Stimulated activated CD4-positive, alpha-beta T cell treated with anti-CD3 and anti-CD28 coated beads, Interleukin-15, amount 100 ng/mL, for 1 hour (primary cell): ENCODE measurements at places on chromosomes 1 and 21.

- DNase-seq: no peak
Measured at GRCh38 chr1:243939167-243939848, 89.3 kb upstream of the AKT3 start.

DNA sequence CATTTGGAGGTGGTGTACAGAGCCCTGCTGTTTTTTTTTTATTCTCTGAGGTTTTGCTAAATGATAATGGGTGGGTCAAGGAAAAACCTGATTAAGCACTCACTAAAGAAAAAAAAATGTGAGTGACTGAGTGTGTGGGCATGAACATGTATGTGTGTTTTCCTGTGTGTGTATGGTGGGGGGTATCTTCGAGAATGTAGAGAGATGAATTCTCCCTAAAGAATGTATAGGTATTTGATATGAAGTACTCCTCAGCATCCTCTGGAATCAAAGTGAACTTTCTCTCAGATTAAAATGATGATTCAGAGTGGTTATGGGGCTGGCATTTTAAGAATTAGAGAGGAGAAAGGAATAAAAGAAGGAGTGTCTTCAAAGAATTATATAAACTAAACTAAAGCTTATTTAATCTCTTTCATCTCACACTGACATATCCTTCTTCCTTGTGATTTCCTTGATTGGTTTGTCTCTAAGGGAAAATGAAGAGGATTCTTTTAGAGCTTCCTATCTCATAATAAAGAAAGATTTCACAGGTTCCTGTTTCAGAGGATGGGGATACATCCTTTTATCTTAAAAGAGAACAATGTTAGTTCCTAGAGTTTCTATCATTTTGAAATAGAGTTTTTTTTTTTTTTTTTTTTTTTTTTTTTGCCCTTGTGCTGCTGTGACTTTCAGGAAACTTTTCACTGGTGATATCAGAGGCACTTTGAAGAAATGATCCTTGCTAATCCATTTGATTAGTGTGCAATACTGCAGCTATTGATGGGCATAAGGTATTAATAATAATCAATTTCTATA, 23.9 kb downstream of the S1PR1 start:
- DNase-seq: no peak

DNA sequence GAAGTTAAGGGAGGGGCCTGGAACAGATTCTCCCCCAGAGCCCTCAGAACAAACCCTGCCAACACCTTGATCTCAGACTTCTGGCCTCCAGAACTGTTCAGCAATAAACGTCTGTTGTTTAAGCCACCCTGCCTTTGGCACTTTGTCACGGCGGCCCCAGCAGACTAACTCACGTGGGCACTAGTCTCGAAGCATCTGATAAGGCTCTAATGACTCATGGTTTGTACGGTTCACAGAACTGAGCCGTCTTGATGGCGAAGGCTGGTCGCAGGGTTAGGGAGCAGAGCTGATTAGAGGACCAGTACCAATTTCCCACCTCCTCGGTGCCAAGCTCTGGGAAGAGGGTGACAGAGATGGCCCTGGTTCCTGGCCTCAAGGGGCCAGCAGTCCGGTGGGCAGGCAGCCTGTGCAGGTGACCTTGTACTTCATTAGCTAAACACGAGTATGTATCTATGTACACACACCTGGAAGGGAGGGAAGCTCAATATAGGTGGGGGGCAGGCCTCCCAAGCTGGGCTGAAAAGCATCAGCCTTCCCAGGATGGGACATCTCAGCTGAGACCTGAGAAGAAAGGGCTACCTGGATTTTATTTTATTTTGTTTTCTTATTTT, 112.8 kb downstream of the MRPS6 start:
- DNase-seq: no peak

GRCh38 chr1:232463225-232463624, 166.7 kb downstream of the SIPA1L2 start:
- no peak for DNase-seq

- DNase-seq: no peak
Measured at GRCh38 chr1:9510130-9510529, 29.1 kb upstream of the SLC25A33 start.

DNA sequence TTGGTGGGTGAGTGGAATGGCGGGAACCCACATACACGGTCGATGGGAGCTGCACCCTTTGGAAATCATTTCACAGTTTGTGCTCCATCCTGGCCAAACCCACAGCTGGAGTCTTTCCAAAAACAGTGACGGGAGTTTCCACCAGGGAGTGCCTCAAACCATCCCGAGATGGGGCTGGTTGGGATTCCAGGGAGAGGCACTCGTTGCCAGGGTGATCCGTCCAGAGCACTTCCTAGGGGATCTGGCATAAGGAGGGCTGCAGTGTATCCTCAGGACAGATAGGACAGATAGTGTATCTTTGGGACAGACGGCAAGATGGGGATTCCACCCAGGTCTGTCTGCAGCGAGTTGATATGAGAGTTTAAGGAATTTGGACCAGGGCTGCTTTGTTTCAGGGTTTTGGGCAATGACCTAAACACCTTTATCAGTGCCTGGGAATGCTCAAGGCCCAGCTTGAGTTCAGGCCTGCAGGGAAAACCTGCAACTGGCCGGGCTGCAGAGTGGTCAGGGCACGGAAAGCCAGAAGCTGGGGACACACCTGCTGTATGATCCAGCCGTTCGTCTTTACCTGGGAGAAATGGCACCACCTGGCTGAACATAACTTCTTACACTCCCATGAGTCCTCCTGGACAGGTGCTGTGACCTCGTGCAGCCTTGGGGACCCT, 3.4 kb upstream of the POFUT2 start:
- DNase-seq: no peak

DNA sequence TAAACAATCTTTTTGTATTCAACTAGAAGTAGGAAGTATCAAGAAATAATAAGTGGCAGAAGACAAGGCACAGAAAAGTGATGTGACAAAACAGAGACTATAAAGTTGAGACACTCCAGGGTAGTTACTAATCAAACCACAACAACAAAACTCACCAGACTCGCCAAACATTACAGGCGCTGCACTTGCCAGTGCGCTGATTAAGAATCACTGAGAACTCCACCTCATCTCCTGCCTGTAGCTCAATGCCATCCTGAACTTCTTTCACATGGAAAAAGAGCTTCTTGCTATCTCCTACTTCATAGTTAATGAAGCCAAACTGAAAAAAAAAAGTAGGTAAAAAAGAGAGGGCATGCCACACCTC, 2.8 kb upstream of the NRAS start:
- no peak for DNase-seq

GRCh38 chr1:64471218-64472039, 1.5 kb downstream of the CACHD1 start:
- DNase-seq: no peak

DNA sequence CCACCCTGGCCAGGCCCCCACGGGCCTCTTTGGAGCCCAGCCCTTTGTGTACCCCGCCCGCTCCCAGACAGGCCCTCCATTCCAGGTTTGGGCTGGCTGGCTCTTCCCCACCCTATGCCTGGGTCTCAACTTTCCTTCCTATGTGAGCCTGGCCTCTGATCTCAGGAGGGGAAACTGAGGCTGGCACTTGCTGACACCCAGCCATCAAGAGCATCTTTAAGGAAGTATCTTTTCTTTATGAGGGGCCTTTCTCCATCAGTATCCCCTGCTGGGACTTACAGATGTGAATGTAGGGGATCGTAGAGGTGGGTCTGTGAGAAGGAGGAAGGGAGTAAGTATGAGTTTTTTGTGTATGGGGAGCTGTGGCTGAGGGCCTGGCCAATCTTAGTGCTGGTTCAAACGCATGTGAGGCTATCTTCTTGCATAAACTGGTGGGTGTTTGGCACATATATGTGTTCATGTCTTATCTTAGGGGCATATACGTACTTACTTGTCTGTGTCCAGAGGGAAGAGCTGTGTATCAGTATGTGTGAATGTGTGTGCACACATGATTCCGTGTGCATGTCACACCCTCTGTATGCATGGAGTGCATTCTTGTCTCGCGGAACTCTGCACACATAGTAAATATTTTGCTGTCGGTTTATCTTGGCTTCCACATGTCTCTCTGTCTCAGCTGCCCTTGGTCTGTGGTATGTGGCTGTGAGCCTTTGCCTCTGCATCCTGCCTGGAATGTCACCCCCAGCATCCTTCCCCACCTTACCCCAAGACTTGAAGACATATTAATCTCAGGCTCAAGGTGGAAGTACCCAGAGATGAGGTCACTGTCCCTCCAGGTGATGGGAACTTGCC, 5.4 kb downstream of the NECTIN4 start:
- no peak for DNase-seq

DNA sequence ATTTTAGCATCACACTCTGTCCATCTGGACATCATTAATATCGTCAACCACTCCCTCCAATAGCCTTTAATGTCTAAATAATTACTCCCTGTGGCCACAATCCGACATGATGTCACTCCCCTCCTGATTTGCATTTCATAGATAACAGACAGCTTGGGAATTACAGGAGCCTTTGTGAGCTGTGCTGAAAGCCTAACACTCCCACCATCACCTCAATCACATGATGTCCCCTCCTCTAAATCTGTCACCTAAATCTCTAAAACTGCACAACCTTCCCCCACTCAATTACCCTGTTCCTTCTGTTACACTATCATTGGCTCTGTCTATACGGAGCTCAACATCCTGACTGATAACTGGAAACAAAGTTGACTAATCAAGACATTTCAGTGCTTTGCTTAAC, 14.3 kb downstream of the NHLH2 start:
- no peak for DNase-seq

GRCh38 chr1:199194862-199195261, 556.0 kb downstream of the PTPRC start:
- DNase-seq: no peak

DNA sequence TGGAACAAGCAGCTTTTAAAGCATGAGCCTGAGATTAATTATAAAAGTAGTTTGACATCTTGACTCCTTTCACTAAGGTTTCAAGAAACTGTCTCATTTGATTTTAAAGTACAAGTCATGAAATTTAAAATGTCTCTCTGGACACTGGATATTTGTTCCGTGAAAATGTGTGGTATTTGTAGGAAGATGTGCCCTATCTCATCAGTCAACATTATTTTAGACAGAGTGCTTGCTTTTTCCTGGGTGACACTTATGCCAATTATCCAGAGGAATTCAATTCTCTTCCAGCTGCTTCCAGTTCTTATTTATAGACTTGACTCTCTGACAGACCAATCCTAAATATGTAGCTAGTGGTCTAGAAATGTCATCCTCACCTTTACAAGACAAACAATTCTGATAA, 300.4 kb downstream of the PLA2G4A start:
- no peak for DNase-seq

DNA sequence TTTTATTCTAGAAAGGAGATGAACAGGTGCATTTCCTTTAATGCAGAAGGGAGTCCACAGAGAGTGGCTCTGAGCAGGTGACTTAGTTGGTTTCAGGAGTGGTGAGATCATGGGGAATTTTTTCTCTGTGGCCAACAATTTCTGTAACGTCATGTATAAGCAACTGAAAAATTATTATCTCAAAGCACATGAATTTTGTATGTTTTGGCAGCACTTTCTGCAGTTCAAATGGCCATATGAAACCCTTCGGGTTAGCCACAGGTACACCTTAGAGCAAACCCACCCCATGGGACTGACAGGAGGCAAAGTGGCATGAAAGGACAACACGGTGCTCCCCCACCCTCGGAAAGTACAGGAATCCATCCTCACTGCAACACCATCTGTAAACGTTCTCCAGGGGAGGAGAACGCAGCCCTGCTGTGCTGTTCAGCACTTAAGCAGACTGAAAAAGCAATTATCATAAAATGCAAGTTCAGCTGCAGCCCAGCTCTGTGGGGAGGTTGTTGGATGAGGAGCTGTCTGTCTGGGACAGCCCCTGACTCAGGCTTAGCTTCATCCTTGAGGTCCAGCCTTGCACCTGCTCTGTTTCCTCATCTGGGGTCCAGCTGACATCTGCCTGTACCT, 55.8 kb upstream of the CLDN14 start:
- no peak for DNase-seq

DNA sequence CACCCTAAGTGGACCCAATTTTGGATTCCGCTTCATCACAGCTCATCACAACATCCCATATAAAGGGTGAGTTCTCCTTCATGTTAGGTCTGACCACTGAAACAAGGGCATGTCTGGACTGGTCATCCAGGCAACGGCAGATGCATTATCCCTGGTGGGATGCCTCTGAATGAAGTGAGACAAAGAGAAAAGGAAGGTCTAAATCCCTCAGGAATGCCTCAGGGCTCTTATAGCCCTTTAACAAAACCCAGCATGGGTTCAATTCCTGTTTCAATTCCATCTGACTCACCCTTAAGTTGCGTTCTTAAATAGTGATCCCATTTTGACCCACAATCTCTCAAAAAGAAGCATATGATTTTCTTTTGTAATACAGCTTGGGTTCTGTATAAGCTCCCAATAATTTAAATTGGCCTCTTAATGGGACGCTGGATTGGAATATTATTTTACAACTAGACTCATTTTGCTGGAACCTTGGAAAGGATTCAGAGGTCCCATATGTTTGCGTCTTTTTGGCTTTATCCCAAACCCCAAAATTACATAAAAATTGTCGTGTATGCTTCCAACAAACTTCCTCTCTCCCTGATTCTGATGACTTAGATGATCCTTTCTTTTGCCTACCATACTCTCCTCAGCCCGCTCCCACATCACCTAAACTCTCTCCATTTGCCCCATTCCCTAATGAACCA, 287.4 kb upstream of the ZP4 start:
- DNase-seq: no peak
